Effector CD4-positive, alpha-beta T cell (primary cell): ENCODE measurements at places on chromosomes 11 and 22.

GRCh38 chr11:86735451-86736290 is 63.3 kb upstream of the ME3 start:
- no peak for DNase-seq

GRCh38 chr22:19715188-19715930 is 1.1 kb downstream of the SEPTIN5 start:
- no peak for DNase-seq

GRCh38 chr11:1693327-1694063 is 3.5 kb upstream of the KRTAP5-6 start:
- DNase-seq = peak; percentile 65

GRCh38 chr11:117458275-117459122 is 130.8 kb downstream of the CEP164 start:
- no peak for DNase-seq

- DNase-seq = peak; percentile 21
Observed at GRCh38 chr11:59172345-59173079, 580 bp downstream of the DTX4 start.

DNA sequence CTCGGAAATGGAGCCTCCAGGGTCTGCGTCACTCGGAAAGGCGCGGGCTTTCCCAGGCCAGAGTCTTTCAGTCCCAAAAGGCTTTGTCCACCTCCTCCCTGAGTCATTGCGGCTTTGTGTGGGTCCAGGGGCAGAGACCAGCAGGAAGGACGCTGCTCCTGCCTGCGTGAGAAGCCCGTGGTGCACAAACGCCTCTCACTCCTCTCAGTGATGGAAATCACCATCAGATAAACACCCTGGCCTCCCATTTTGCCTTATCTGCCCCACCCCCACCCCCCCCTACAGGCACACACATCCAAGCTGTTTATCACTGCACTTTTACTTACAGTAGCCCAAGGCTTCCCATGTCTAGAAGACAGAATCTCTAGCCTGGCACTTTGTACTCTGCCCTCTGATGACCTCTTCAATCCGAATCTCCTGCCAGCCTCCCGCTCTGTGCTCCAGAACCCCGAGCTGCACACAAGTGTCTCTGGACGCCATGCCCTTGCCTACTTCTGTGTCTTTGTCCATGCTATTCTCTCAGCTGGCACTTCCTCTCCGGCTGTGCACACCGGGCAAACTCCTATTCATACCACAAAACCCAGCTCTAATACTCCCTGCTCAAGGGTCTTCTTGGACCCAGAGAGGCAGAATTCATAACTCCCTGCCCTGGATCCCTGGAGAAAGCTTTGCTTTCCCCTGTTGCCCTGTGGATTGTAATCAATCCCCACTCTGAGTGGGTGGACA is 954.6 kb downstream of the TBC1D22A start:
- DNase-seq = no peak

DNA sequence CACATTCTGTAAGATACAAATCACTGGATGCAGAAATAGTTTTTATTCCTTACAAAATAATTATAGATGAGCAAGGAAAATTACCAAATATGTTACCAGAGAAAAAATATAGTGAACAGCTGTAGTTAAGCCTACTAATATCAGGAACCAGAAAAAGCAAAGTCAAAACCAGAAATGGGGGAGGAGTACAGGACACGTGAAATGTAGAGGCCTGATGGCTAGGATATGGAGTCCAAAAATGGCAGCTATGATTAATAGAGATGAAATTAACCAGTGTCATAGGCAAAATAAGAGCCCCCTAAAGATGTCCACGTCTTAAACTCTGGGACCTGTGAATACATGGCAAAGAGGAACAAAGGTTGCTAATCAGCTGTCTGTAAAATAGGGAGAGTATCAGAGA is 34.1 kb downstream of the MRE11 start:
- no peak for DNase-seq

- DNase-seq = no peak
Observed at GRCh38 chr11:13480198-13480597, 15.6 kb downstream of the PTH start.

GRCh38 chr11:111846063-111846462 is 25.3 kb downstream of the ALG9 start:
- DNase-seq = no peak

DNA sequence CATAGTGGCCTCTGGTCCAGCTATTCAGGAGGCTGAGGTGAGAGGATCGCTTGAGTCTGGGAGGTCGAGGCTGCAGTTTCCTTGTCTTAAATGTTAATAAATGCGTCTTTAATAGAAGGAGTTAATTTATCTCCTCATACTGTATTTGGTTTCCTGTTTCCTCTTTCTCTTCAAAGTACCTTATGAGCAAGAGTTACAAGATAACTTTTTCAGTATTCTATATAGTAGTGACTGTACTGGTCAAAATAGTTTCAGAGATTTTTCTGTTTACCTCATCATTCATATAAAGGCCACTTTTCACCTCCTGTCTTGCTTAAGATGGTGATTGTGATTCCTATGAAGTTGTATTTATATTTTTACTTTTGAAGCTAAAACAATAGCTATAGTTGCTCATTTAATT is 50.9 kb downstream of the MCAM start:
- no peak for DNase-seq

- no peak for DNase-seq
Observed at GRCh38 chr22:45683248-45683647, 11.6 kb downstream of the ATXN10 start.

DNA sequence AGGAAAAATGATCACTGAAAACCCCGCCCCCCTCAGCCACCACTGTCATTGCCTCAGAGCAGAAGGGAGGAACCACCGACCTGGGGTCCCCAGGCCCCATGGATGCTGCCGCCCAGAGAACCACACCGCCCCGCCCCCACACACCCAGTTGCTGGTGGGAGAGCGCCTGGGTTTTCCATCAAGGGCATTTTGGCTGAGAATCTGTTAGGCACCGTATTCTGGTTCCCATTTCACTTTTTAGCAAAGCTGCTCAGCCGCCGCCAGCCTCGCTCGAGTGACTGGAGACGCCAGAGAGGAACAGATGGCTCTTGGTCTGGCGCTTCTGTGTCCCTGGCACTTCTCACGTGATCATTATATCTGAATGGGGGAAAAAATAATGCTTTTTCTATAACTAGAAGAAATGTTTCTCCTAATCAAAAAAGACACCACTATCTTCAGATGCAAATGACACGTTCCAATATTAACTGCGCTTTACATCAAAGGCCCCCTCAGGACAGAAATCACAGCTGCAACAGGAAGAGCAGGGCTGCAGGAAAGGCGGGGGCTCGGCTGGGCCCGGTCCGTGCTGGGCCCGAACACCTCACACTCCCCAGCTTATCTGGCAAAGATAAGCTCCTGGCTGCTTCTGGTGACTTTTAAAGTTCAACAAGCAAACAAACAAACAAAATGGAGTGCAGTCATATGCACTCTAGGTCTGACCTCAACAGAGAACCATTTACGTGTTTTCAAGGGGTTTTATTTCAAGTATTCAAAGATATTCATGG is 149.8 kb downstream of the MPPED1 start:
- DNase-seq = no peak

GRCh38 chr11:93220078-93220477 is 22.3 kb upstream of the SLC36A4 start:
- DNase-seq = no peak

DNA sequence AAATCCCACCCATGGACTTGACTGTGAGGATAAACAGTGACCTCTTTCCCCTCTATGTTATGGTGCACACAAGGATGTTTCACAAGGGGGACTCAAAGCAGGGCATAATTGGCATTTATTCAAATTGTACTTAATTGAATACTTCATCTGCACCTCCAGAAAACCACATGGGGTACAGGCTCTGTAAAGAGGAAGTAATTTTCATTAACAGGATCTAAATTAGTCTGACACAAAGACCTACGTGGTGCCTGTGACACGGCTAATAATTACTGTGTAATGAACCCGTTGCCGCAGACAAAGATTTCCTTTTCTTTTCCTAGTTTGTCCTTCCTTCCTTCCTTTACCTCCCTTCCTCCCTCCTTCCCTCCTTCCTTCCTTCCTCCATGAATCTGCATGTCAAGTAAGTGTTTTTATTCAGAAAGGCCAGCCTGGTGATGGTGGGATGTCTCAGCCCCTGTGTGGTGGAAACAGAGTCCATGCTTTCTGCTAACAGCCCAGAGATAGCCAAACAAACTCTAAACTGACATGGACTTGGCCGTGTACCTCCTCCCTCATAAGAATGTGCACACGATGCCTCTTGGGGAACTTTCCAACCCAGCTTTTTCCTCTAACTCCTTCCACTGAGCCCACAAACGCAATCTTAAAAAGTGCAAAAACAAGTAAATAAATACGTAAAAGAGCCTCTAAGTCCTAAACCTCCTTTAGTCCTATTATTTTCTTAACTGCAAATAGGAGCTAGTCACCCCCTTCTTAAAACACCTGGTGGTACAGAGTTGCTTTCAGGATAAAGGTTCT is 118.8 kb downstream of the INSC start:
- no peak for DNase-seq

GRCh38 chr11:57471496-57471895 is 11.2 kb downstream of the RTN4RL2 start:
- no peak for DNase-seq

GRCh38 chr22:37183432-37184379 is 4.3 kb downstream of the C1QTNF6 start:
- no peak for DNase-seq

DNA sequence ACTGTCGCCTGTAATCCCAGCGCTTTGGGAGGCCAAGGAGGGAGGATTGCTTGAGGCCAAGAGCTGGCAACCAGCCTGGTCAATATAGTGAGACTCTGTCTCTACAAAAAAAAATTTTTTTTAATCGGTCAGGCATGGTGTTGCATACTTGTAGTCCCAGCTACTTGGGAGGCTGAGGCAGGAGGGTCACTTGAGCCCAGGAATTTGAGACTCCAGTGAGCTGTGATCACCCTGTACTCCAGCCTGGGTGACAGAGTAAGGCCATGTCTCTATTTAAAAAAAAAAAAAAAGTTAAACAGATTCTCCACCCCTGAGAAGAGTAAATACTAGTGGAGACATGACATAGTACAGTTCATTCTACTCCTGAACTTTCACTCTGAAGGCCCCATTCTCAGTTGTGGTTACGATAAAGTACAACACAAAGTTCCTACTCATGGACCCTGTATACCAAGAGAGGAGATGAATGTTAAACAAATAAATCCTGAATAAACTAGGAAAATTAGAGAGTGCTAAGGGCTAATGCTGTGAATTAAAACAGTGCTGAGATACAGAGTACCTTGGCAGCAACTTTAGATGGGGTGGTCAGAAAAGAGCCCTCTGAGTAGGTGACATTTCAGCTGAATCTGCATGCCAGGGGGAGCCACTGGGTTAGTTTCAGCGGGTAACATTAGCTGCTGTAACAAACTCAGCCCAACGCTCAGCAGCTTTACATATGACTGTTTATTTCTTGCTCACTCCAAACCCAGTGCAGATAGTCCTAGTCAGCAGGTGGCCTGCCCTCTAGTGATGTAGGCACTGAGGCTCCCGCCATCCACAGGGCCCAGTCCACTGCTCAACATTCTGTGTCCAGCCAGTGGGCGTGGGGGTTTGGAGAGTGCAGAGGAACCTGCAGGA is 75.1 kb downstream of the DBX1 start:
- DNase-seq = no peak

- no peak for DNase-seq
Observed at GRCh38 chr22:19579880-19580279, 55.7 kb upstream of the CLDN5 start.

DNA sequence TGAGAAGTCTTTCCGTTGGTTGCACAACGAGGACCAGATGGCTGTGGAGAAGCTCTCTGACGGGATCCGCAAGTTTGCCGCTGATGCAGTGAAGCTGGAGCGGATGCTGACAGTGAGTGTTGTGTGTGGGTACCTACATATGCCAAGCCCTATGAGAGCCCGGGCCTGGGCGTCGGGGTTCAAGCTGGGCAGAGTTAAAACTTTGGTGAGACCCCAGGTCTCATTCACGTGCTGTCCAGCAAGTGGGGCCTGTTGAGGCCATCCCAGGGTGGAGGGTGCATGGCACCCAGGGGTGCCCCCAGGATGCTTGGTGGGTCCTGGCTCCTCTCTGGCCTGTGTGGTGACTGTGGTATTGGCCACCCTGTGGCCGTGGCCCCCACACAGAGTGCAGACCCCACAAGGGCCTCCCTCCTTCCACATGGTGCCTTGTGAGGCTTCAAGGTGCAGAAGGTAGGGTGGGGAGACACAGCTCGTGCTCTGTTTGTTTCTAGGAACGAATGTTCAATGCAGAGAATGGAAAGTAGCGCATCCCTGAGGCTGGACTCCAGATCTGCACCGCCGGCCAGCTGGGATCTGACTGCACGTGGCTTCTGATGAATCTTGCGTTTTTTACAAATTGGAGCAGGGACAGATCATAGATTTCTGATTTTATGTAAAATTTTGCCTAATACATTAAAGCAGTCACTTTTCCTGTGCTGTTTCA is 12.8 kb downstream of the GATD1 start:
- no peak for DNase-seq

DNA sequence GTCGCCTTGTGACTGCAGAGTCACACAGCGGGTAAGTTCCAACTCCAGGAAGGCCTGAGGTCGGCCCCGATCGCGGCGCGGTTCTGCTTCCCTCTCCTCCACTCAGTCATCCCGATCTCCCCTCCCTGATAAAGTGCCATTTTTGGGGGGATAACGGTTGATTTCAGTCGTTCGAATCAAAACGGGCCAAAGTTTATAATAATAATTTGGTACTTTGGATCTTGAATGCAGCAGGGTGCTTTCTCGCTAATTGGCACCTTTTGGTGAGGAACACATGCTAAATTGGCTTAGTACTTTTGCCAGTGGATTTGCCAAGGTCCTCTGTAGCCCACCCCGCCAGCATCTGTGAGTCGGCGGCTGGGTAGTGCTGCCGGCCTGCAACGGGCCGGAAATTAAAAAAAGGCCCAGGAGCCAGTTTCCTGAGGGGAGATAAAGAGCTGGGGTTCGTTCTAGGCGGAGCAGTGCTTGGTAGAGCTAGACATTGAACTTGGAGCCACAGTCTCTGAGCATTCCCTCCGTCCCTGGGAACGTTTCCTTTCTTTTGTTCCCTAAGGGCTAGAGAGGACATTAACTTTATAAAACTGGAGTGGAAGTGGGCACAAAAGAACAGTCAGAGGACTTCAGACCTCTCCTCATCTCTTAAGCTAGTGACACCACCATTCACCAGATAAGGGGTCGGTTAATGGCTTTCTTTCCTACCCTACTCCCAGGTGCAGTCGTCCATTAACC is 997 bp downstream of the UBE2L3 start:
- DNase-seq = no peak

- DNase-seq = no peak
Observed at GRCh38 chr11:130782361-130783222, 133.7 kb downstream of the SNX19 start.

DNA sequence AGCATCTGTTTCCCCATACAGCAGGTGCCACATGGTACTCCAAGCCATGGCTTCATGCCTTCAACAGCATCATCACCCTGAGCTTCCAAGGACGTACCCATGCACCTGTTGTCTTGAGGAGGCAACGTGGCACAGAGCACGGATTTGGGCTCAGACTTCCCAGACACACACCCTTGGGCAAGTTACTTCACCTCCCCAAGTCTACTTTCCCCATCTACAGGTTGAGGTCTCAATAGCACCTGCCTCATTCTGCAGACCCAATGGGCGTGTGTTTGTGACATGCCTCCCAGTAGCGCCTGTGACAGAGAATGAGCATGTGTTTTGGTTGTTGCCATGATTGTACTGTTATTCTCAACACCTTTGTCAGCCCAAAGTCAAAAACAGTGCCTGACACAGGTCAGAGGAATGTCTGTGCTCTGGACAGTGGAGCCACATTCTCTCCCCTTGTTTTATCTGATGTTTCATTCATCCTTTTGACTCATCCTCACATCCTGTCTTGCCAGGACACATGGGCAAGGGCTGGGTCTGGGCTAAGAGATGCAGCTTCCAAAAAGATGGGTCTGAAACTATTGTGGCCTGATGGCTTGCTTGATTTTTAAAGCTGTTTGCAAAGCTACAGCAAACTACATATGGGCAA is 53.4 kb upstream of the CCND1 start:
- no peak for DNase-seq
